ENCODE measurements at places on chromosomes 11 and 22. TPM values are rescaled to one million over a fixed set of nuclear protein-coding genes. Genes with fewer than 3 reads are reported as not detected.

LDHAL6A gene
- not detected for total RNA-seq

NAALADL1 gene
- total RNA-seq: not detected

PTGDR2 gene
- total RNA-seq: not detected

CADM1 gene
- total RNA-seq: 23.2 TPM

PLEKHA7 gene
- total RNA-seq: 19.2 TPM

GRIA4 gene
- total RNA-seq: not detected

DMC1 gene
- total RNA-seq: 3.2 TPM

OR52I1 gene
- not detected for total RNA-seq

OR4A47 gene
- total RNA-seq: not detected

DNAJB7 gene
- not detected for total RNA-seq

WEE1 gene
- 19.1 TPM for total RNA-seq

C11orf42 gene
- not detected for total RNA-seq

TYR gene
- total RNA-seq: not detected

GPHA2 gene
- total RNA-seq: not detected

RRAS2 gene
- total RNA-seq: 56.8 TPM

CD3G gene
- not detected for total RNA-seq

APLNR gene
- not detected for total RNA-seq

CDC42BPG gene
- total RNA-seq: 1.6 TPM

FOLR1 gene
- not detected for total RNA-seq

CNGA4 gene
- total RNA-seq: 0.18 TPM

CSNK2A3 gene
- total RNA-seq: 1.7 TPM

PKDREJ gene
- total RNA-seq: not detected

FZD4 gene
- total RNA-seq: 1.1 TPM

LMO2 gene
- total RNA-seq: 0.62 TPM
